ENCODE measurements at places on chromosomes 7 and 10.

- peak; percentile 51 for DNase-seq
These were observed 399 bp downstream of the FHIP2A start for GRCh38 chr10:114821915-114822443.

GRCh38 chr10:80260295-80261243, 28.9 kb downstream of the MAT1A start:
- peak; percentile 40 for DNase-seq

DNA sequence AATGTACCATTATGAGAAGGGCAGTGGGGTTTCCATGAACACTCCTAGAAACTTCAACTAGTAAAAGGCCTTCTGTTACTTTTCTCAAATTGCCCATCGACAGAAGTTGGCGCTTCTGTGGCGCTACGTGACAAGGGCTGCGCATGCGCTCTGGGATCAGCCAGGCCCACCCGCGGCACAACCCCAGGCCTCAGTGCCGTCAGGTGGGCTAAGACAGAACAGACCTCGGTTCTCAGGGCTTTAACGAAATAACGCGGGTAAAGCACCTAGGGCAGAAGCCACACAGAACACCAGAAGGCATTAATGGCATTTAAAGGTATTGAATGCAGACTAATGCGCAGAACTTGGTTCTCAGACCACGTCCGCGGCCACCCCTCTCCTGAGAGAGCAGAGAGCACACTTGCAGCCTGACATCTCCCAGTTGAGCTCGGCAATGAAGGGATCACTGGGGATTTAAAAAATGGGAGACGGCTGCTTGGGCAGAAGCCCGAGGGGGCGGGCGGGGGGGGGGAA, 67.6 kb upstream of the CTNNA3 start:
- no peak for DNase-seq

- DNase-seq, result no peak
These were observed 49.0 kb upstream of the TMEM72 start for GRCh38 chr10:44862006-44862751.

DNA sequence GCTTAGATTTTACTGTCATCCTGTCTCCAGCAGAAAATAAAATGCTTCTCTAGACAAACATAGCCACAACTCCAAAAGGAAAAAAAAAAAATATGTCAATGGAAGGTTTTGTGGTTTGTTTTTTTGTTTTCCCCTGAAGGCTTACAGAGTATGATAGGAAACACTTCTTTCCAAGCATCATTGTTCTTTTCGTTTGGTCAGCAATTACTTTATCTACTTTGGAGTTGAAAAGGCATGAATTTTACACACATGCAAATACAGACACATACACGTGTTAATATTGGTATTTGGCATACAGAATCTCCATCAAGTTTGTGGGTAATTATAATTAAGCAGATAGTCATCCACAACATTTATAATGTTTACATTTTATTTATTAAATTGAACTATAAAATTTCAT, 496.9 kb upstream of the MBL2 start:
- DNase-seq, result no peak

DNA sequence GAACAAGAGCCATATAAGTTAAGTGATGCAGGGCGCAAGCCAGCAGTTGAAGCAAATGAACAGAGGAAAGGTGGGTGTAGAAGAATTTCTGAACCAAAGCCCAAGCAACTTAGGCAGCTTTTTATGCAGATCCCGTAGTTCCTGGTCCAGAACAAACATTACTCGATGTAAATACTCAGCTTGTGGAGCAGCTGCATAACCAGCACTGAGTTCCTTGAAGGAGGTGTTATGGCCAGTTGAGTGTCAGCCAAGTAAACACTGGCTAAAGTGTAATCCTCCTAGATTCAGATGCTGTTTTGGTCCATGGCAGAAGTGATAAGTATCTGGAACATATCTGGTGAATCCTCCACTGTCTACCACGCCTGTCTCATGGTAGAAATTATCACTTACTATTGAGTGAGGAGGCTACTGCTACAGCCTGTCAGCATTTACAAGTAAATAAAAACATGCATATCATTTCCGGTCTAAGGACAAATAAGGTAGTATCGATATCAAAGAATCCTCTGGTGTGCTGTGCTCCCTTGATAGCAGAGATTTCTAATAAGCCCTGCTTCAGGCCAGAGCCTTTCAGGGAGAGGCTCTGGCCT, 213.9 kb downstream of the DYNC1I1 start:
- no peak for DNase-seq

DNA sequence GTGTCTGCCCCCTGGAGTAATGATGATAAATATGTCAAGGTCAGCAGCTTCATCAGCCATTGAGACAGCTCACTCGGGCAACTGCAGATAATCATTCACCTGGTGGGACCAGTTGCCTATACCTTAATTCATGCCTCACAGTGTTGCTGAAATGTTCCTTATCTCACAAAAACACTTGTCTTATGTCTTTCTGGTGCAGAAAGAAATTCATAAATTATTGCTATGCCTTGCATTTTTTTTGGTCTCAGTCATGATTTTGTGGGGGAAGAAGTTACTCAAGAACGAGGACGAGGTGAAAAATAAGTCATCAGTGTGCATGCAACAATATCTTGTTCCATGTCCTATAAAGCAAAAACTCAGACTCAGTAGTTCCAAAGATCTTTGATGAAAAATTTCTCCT, 16.0 kb downstream of the TRIL start:
- DNase-seq, result no peak

DNA sequence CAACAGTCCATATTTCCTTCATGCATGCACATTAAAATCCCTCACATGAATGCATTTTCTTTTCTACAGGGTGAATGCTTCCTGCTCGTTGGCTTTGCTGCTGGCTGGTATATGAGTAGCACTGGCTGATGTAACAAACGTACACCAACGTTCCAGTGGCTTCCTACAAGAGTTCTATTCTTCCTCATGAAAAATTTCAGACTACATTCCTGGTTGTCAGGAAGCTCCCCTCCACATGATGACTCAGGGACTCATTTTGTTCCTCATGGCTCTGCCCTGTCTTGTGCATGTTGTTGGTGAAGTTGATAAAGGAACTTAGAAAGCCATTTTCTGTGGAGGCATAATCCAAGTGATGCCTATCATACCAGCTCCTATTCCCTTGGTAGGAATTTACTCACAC, 470.7 kb upstream of the KLF6 start:
- DNase-seq, result no peak

DNA sequence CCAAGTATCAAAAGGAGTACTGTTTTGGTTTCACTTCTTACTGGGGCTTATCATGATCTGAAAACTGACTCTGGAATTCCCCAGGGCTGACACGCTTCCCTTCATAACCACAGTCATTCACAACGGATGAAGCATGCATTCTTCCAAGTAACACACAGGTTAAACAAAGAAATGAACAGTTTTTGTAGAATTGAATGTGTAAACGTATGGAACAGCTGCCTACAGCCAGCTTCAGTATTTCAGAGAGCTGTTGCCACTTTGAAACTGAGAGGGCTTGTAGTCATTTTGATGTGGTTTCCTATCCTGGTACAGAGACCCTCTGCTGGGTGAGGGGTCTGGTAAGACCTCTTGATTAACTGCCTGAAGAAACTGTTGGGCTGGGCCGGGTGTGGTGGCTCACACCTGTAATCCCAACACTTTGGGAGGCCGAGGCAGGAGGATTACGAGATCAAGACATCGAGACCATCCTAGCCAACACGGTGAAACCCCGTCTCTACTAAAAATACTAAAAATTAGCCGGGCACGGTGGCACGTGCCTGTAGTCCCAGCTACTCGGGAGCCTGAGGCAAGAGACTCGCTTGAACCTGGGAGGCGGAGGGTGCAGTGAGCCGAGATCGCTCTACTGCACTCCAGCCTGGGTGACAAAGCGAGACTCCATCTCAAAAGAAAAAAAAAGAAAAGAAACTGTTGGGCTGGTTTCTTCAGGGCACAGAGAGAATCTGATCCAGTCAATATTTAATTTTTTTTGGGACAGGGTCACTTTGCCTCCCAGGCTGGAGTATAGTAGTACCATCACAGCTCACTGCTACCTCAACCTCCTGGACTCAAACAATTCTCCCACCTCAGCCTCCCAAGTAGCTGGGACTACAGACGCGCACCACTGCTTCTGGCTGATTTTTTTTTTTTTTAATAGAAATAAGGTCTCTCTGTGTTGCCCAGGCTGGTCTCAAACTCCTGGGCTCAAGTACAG, 4.7 kb downstream of the NFE2L3 start:
- DNase-seq, result peak; percentile 98

DNA sequence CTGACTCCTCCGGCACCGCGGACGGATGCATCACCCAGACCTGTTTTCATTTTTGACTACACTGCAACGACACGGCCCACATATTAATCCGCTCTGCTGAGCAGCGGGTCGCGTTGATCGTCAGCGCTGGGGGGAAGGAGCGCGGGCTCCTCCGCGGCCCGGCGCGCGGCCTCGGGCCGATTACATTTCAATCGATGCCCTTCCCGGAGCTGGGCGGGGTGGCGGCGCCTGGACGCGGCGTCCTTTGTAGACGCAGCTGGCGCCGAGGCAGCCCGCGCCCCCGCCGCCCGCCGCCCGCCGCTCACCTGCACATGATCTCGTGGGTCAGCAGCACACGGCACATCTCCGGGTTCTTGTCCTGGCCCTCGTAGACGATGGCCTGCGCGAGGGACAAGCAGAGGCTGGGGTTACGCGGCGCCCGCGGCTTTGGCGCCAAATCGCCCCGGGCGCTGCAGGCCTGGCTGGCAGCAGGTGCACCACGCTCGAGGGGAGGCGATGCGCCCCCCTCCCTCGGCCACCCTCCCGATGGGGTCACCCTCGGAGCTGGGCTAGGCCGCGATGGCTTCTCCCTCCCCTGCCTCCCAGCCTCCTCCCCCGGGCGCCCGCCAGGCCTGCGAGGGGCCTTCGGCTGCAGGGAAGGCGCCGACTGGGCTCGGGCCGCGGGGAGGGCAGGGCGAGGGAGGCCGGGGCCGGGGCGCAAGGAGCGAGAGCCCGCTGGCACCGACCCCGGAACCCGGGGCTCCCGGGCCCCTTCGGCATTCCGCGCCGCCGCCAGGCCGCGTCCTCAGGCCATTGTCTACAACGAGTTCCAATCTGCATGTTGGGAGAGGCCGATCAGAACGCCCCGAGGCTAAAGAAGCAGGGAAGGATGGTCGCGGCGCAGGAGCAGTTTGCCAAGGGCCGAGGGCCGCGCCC, 5.2 kb downstream of the EBF3 start:
- DNase-seq, result no peak

DNA sequence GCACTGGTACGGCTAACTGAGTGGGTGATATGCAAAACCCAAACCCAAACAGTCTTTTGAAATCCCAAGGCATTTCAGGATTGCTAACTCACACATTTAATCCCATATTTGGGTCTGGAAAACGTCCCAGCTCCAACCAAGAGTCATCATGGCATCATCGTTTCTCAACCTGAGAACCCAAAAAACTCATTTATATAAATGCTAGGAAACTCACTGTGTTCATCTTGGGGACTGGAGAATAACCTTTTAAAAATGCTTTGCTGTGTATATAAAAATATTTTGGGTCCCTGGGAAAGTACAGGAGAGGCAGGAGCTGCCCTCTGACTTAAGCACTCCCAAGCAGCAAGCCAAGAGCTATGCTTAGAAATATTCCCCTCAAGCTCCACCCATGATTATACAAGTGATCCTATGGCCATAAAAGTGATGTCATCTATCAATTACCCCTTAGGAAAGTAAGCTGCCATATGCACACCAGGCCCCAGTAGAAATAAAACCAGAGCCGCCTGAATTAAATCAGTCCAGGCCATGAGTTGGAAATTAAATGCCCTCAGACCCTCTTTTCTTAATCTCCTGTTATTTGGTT, 352.1 kb downstream of the FRMD4A start:
- no peak for DNase-seq

GRCh38 chr7:51158742-51159445, 157.7 kb downstream of the COBL start:
- no peak for DNase-seq

- DNase-seq, result peak; percentile 32
These were observed 1.0 kb downstream of the PFKP start for GRCh38 chr10:3068201-3068967.

Measured in ACHN (cell line).